ENCODE measurements at places on chromosomes 3 and 15.

GRCh38 chr3:151015767-151016477, 43.4 kb upstream of the CLRN1 start:
- DNase-seq: no peak

- peak; percentile 72 for DNase-seq
Observed at GRCh38 chr15:90300988-90301706, 35.7 kb downstream of the NGRN start.

- no peak for DNase-seq
Observed at GRCh38 chr3:170502297-170502696, 83.6 kb downstream of the SLC7A14 start.

- no peak for DNase-seq
Observed at GRCh38 chr15:95826412-95827195, 503.9 kb upstream of the NR2F2 start.

GRCh38 chr3:24680214-24680967, 185.7 kb upstream of the THRB start:
- peak; percentile 69 for DNase-seq

- no peak for DNase-seq
Observed at GRCh38 chr15:92033314-92033713, 179.8 kb downstream of the SLCO3A1 start.

GRCh38 chr15:59609730-59610712, 1.6 kb upstream of the GCNT3 start:
- no peak for DNase-seq

DNA sequence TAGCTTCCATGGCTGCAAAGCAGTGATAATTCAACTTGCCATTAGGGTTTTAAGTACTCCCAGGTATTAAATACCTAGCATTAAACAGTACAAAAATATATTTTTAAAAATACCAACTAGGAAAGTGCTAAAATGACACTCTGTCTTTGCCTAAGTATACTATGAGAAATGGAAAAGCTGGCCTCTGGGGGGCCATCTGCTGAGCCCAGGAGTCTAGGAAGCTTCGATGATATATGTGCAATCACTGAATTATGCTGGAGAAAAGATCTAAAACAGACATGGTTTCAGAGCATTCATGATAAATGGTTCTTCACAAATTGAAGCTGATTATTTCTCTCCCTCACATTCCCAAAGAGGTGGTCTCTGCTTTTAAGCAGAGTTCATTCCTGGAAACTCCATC, 191.8 kb downstream of the OPA1 start:
- DNase-seq: no peak

DNA sequence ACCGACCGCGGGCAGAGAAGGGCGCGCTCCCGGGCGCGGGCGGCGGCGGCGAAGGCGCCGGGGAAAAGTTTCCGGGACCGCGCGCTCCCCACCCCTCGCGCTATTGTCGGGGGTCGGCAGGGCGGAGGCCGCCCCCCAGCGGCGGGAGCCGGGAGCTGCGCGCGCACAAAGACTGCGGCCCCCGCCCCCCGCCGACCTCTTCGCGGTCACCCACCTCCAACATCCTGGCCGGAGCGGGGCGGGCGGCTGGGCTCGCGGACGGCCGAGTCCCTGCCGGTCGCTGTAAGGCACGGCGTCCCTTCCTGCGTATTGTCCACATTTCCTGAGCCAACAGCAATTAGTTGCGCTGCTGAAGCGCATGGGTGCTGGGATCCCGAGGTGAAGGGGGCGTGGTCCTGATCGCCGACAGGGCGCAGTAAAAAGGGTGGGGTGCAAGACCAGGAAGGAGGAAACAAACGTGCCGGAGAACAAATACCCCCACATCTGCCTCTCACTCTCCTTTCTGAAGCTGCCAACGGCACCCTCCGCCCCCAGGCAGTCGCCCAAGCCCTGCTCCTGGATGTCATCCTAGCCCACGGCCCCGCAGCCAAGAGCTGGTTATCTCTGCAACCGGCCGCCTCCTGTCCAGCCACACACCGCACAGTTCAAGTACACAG, at the start of gene TMEM44:
Gene TMEM44 (minus strand): TSS at position 71 of the 656 bp plus-strand sequence. CDS start 204 bp downstream, outside the sequence.
- peak; percentile 71 for DNase-seq

DNA sequence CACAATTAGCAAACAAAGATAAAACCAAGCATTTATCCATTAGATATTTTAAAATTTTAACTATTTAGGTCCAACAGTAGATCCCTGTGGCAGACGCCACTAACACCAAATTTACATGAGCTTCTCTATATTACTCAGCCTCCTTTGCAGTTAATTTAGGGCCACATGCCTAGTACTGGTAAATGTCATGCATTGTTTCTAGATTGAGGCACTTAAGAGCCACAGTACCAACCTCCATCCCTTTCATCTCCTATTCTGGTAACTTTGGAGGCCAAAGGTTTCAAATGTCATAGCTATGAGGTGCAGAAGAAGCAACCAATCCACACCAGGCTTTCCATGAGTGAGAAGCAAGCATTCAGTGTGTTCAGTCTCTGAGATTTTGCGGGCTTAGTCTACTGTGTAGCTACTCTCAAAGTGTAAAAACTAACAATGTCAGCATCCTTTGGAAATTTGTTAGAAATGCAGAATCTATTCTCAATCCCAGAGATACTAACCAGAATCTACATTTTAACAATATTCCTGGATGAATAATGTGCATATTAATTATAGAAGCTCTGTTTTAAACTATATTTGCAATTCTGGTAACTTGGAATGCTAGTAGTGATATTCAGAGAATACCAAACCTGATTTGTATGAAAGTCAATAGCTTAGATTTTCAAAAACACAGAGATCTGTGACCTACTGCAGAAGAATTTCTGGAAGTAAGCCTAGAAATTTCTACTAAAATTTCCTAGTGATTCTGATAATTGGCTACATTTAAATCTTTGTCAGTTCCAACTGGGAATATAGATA, 206.3 kb upstream of the CD96 start:
- DNase-seq: no peak

- DNase-seq: no peak
Observed at GRCh38 chr3:82641701-82642100, 880.3 kb upstream of the GBE1 start.

- DNase-seq: no peak
Observed at GRCh38 chr3:67292356-67293121, 294.4 kb downstream of the KBTBD8 start.

- DNase-seq: no peak
Observed at GRCh38 chr3:159829539-159830227, 159.0 kb upstream of the IL12A start.

DNA sequence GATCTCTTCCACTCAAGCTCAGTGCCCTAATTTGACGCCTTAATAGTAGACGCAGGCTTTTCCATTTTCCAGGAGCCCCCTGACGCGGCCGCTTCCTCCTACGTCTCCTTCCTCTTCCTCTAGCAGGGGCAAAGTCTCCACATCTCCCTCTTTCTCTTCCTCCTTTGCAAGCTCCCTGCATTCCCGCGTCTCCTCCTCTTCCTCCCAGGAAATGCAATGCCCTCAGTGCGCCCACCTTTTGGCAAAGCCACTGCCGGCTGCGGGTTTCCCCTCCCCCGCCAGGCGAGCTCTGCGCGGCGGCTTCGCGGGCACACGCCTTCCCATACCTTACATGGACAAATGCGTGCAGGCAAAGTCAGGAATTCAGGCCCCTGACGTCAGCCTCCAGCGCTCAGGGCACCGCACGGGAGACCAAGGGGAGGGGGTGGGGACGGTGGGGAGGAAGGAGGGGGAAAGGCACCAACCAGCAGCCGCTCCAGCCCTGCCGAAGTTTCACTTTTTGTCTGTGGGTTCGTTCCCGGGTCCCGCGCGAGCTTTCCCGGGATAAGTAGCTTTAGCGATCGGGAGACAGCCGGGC, 432 bp upstream of the LPP start:
- peak; percentile 66 for DNase-seq

DNA sequence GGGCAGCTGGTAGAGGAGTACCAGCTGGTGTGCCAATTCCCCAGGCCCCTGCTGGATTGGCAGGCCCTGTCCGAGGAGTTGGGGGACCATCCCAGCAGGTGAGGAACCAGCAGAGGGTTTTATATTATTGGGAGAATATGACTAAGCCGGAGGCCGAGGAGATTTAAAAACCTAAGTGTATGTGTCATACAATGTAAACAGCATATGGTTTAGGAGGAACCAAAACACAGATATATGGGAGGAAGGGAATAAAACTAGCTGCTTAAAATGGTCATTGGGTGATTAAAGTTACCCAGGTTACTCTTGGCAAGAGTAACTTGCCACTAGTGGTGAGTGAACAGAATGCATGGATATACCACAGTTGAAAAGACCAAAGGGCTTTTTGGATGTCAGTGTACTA, 22.1 kb downstream of the SNRPN start:
- DNase-seq: no peak

Measured in activated CD4-positive, alpha-beta T cell treated with anti-CD3 and anti-CD28 coated beads, Interleukin-2, amount 50 U/mL, for 48 hours (primary cell).